ENCODE measurements at places on chromosomes 5 and 9.

DNA sequence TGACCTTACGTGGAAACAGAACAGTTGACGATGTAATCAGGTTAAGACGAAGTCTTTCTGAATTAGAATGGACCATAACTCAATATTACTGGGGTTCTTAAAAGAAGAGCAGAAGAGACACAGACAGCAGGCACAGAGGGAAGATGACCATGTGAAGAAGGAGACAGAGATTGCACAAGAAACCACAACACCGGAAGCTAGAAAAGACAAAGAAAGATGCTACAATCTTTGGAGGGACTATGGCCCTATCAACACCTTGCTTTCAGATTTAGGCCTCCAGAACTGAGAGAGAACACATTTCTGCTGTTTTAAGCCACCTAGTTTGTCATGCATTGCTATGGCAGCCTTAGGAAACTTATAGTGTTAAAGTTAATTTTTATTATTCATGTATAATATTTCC is 27.1 kb downstream of the CDH9 start:
- no peak for DNase-seq

DNA sequence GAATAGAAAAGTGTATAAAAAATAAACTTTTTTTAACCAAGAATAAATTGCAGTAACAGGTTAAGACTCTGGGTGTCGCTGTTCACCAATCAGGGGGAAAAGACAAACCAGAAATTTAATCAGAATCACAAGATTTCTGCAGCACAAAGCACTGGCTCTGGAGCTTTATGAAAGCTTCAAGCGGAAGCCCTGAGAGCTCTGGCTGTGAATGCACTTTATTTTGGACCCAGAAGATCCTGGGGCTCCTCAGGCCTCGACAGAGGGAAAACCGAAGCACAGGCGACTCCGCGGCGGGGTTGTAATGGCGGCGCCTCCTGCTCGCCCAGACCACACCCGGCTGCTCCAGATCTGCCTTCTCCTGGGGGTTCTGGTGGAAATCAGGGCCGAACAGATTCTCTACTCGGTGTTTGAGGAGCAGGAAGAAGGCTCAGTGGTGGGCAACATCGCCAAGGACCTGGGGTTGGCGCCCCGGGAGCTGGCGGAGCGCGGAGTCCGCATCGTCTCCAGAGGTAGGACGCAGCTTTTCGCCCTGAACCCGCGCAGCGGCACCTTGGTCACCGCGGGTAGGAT is at the start of gene PCDHGA4:
TSS of gene PCDHGA4 (plus strand) at position 122 of the 570 bp plus-strand sequence. CDS start at position 209, 87 bp downstream.
- DNase-seq = no peak

- no peak for DNase-seq
These were observed 25.6 kb downstream of the TMEFF1 start for GRCh38 chr9:100498592-100498991.

DNA sequence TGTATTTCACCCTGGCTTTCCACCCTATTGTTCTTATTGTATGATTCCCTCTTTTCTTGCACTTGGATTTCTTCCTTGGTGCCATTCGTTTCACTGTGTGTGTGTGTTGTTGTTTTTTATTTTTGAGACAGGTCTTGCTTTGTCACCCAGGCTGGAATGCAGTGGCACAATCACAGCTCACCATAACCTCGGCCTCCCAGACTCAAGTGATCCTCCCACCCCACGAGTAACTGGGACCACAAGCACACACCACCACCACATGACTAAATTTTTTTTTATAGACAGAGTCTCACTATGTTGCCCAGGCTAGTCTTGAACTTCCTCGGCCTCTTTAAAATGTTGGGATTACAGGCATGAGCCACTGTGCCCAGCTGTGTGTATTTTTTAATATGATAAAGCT is 72.0 kb downstream of the MLLT3 start:
- no peak for DNase-seq

GRCh38 chr5:150585781-150586341 is 54.6 kb upstream of the SYNPO start:
- no peak for DNase-seq

- DNase-seq = no peak
These were observed 10.5 kb upstream of the TCOF1 start for GRCh38 chr5:150347003-150347402.

GRCh38 chr5:124504081-124504916 is 242.1 kb downstream of the ZNF608 start:
- no peak for DNase-seq

- DNase-seq = no peak
These were observed 116.0 kb downstream of the GOLPH3 start for GRCh38 chr5:32058101-32058500.
